Naive B cell (primary cell): ENCODE measurements at places on chromosomes 4 and X. TPM values are rescaled to one million over a fixed set of nuclear protein-coding genes. Genes with fewer than 3 reads are reported as not detected.

Gene TMEM35A
- not detected for polyA plus RNA-seq

Gene NSUN7
- polyA plus RNA-seq: 3.7 TPM

Gene UGT2A1
- polyA plus RNA-seq: not detected

Gene PIGA
- polyA plus RNA-seq: 9.4 TPM

Gene S100P
- not detected for polyA plus RNA-seq

Gene CPLX1
- not detected for polyA plus RNA-seq

Gene GPR173
- not detected for polyA plus RNA-seq

Gene GUCY1B1
- 0.64 TPM for polyA plus RNA-seq

Gene SCOC
- 45.9 TPM for polyA plus RNA-seq

Gene NPNT
- polyA plus RNA-seq: not detected

Gene NMU
- not detected for polyA plus RNA-seq

Gene SLITRK4
- not detected for polyA plus RNA-seq

Gene TECRL
- not detected for polyA plus RNA-seq

Gene CXCL10
- polyA plus RNA-seq: not detected

Gene PAGE5
- polyA plus RNA-seq: not detected

Gene TCP11X1
- not detected for polyA plus RNA-seq

Gene TMEM156
- 212 TPM for polyA plus RNA-seq
